HS-27A (cell line): ENCODE measurements at places on chromosomes 6 and 20.

- DNase-seq, result no peak
Measured at GRCh38 chr6:111952821-111953540, 79.7 kb upstream of the FYN start.

DNA sequence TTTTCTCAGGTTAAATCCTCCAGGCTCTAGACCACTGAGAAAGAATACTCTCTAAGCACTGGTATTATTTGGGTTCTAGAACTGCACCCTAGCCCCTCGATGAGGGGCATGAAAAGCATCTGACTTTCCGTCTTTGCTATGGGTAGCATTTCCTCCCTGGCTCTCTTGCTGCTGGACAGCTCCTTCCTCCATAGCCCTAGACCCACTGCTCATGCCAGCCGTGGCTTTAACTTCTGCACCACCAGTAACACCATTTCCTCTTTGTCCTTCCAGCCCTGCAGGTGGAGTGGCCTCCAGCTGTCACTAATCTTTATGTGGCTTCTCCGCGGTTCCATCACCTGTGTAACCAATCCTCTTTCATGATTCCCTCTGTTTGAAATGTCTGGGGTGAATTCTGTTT, 194.9 kb downstream of the SCP2D1 start:
- no peak for DNase-seq

GRCh38 chr6:14784596-14785492, 461.0 kb upstream of the JARID2 start:
- DNase-seq, result no peak

DNA sequence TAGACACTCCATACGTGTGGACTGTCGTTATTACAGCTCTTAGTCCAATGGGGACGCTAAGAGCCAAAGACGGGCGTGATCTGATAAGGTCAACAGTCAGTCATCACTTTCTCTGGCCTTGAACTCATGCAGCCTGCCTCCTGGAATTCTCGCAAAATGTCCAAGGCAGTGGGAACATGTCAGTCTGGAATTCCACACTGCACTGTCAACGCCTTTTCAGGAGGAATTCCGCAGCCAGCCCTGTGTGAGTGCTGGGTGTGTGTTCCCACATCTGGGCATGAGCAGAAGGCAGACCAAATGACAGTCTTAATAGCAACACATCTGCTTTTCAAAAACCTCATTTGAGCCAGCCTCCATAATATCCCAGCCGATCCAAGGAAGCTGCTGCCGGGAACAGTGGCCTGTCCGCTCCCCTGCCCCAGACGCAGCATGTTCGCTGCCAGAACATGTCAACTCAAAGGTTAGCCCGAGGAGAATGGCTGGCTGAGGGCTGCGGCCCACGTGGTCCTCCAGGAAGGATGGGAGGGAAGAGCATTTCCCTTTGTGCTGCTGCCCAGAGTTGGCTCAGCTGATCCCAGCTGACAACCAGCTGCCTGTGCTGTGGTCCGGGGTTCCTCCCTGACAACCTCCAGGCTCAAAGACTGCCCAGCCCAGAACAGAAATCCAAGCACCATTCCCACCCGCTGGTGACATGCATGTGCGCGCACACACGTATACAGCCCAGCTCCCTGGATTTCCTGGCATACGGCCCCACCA, 103.1 kb downstream of the SULF2 start:
- DNase-seq, result no peak

DNA sequence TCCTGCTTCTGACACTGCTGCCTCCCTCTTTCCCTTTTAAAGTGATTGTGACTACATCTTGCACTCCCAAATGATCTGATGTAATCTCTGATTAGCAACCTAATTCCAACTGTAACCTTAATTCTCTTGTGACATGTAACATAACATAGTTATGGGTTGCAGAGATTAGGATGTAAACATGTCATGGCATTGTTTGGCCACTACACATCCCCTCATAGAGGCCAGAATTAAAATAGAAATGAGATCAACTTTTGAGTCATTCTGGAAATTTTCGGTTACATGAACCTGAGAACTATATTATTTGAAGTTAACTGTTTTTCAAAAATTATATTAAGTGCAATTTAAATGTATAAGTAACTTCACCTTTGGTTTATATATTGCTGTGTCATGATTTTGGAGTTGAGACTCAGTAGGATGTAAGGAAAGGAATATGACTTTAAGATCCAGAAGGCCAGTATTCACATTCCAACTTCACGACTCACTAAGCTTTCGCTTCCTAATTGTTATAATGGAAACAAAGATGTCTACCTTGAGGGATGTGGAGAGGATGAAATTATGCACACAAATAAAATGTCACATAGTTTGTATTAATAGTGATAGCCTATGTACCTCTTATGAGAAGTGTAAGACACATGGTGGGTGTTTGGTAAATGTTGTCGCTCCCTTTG, 611.9 kb upstream of the MAP3K7 start:
- DNase-seq, result no peak

DNA sequence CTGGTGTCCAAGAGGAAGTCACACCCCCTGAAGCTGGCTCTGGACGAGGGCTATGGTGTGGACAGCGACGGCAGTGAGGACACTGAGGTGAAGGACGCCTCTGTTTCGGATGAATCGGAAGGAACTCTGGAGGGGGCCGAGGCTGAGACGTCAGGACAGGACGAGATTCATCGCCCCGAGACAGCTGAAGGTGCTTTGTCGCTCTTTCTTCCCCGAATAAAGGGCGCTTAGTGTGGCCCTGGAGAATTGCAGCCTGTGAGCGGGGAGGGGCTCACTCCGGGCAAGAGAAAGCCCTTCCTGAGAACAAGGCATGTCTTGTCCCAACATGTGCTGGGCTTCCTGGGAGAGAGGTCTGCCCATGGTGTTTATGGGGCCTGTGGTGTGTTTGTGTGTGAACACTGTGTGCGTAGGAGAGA, 41.4 kb downstream of the MYT1 start:
- DNase-seq, result no peak

DNA sequence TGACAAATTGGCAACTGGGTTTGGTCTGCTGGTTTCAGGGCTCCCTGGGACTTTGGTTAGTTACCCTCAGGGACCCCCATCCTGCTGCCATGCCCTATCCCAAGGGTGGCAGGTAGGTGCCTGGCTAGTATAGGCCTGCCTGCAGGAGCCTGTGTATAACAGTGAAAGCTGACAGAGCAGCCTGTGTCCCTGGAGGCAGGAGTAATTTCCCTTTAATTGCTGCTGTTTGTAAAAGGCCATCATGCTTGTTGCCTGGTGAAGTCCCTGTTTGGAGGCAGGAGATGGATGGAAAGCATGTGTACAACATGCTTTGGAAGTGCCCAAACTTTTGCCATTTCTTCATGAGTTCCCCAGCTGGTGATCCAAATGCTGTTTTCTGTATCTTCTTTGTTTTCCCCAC, 30.1 kb downstream of the CMTR1 start:
- no peak for DNase-seq

GRCh38 chr20:22182148-22182547, 402.2 kb downstream of the FOXA2 start:
- DNase-seq, result no peak

GRCh38 chr6:134453792-134454510, 136.0 kb upstream of the SGK1 start:
- DNase-seq, result no peak

GRCh38 chr6:44475417-44475778, 87.9 kb downstream of the CDC5L start:
- no peak for DNase-seq
